NCI-H82 (cell line): ENCODE measurements at places on chromosomes 3 and 15.

DNA sequence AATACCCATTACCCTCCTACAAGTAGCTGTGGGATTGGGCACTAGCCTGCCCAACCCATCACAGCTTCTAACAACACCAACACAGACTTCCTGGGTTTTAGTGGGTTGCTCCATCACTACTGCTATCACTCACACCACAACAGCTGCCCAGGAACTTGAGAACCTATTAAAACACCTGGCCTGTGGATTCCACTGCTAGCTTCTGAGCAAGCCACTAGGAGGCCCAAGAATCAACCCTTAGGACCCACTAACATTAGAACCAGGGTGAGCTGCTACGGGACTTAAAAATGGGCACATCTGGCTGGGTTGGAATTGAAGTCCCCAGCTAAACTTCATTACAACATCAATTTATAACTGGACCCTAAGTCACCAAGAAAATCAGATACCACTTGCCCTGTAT is 113.2 kb upstream of the TP63 start:
- no peak for DNase-seq

DNA sequence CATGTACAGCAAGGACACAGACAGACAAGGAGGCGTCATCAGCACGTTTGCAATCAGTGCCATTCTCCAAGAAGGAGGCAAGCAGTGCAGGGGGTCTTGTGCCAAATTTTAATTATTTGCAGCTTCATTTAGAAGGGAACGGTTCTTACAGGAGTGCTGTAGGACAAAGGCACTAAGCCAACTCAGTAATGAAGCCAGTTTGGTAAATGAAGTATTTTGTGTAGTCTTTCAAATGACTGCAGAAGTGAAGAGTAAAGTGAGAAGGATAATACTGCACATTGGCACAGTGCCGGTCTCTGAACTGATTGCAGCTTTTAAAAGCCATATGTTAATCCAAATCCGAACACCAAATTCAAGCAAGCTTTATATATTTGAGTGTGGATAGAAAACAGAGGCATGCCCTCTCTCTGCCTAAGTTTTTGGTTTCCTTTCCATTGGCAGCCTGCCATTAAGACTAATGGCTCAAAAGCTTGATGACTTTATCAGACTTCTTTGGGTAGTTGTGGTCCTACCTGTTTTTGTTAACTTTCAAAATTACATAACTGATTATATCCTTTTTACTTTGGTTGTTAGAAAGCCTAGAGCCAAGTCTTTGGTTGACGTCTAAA is 101.3 kb downstream of the SENP2 start:
- DNase-seq, result no peak

GRCh38 chr3:100463646-100464155 is 28.7 kb upstream of the TMEM45A start:
- DNase-seq, result no peak

- DNase-seq, result no peak
Measured at GRCh38 chr15:58830556-58830955, 59.5 kb downstream of the MINDY2 start.

- DNase-seq, result no peak
Measured at GRCh38 chr3:151016478-151016795, 43.9 kb upstream of the CLRN1 start.

DNA sequence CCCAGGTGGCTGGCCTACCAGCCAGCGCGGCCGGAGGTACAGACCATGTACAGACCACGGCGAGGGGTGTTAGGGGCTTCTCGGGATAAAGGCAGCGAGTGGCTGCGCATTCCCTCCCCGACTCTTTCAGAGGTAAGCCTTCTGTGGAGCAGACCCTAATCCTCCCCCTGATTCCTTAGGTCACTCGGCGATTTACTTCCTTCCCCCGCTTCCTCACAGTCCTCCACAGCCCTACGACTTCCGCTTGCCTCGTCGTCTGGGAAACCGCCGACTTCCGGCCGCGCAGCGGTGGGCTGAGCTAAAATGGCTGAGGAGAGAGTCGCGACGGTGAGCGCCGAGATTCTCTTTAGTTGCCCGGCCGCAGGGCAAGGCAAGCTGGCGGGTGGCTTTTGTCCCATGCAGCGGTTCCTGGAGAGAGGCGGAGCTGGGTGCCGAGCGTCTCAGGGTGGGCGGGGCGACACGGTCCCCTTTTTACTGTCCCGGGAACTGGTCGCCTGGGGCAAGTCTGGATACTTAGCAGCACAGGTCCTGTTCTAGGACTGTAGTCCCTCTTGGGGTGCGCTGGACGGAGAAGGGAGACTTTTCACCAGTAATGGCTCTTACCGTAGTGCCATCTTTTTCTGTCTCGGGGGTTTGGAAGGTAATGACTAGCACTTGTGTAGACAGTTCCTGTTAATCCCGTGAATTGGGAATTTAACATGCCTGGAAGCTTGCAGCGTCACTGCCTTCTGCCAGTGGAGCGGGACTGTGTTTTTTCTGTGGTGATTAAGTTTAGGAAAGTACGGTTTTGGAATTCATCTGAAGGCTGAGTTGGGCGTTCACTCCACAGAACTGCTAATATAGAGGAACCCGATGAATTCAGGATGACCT is at the start of the genes BBS4 and HIGD2B:
Gene BBS4, plus strand, starts transcription at position 283 of the 870 bp plus-strand sequence. Its CDS starts 21 bp downstream, at position 304.
Gene HIGD2B, minus strand, starts transcription at position 258 of the 870 bp plus-strand sequence. CDS start 9,808 bp downstream, outside the sequence.
- DNase-seq, result no peak

- DNase-seq, result no peak
Measured at GRCh38 chr15:84992157-84992944, 10.7 kb downstream of the PDE8A start.

GRCh38 chr3:155753038-155753639 is 8.3 kb upstream of the PLCH1 start:
- DNase-seq, result peak; percentile 54

DNA sequence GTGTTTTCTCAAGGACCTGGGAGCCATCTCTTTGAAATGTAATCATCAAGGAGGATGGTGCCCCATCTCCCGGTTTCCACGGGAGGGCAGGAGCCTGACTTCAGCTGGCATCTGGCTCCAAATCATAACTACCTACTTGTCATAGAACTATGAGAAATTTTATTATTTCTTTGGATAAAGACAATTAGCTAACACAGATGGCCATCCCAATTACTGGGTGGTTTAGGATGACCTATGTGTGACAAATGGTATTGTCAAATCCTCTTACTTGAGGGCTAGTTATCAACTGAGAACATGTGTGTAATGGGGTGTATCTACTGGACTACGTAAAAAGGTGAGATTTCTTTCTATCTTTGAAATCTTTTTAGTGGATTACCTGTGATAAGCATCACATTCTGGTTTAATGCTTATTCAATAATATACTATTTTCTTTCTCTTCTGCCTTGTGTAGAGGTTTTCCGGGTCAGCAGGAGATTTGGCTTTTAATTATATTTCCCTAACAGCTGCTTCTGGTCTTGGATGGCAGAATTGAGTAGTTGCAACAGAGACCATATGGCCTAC is 15.3 kb upstream of the PARP14 start:
- peak; percentile 87 for DNase-seq

GRCh38 chr15:59298225-59298853 is 74.3 kb downstream of the MYO1E start:
- DNase-seq, result no peak

DNA sequence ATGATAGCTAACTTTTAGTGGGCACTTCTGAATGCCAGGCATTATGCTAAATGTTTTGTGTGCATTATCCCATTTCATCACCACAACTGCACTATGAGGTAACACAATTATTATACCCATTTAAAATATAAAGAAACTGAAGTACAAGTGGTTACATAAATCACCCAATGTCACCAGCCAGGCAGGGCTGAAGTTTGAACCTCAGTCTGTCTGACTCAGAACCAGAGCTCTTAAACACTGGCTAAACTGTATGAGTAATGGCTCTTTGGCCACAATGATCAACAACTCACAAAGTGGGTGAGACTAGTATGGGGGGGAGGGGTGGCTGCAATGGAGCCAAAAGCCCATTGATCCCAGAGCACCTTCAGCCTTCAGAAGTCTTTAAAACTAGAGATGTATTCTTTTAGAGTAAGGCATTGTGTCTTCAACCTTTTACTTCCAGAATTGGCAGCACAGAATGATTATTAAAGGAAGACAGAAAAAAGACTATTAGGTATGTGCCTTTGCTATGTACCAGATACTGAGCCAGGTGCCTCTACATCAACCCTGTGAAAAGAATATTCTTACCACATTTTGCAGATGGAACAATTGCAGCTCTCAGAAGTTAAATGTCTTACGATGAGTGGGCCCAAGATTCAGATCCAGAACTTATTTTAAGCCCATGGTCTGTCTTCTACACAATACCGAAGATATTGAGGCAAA is 166.9 kb downstream of the UACA start:
- no peak for DNase-seq

DNA sequence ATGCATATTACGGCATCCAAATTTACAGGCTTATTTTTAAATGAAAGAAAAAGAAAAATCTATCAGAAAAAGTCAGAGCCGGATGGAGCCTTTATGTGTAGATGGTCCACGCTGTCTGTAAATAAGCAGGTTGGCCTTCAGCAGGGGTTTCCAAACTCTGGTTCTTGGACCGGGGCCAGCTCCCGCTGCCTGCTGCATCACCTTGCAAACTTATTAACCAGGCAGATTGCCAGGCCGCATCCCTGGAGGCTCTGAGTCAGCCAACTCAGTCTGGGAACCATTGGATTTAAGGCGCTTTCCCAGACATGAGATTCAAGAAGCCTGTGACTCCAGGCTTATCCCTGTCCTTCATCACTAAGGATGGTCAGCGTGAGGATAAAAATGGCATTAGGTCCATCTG is 212.4 kb downstream of the OPA1 start:
- DNase-seq, result peak; percentile 93

GRCh38 chr15:64412216-64412615 is 24.6 kb downstream of the TRIP4 start:
- DNase-seq, result no peak

DNA sequence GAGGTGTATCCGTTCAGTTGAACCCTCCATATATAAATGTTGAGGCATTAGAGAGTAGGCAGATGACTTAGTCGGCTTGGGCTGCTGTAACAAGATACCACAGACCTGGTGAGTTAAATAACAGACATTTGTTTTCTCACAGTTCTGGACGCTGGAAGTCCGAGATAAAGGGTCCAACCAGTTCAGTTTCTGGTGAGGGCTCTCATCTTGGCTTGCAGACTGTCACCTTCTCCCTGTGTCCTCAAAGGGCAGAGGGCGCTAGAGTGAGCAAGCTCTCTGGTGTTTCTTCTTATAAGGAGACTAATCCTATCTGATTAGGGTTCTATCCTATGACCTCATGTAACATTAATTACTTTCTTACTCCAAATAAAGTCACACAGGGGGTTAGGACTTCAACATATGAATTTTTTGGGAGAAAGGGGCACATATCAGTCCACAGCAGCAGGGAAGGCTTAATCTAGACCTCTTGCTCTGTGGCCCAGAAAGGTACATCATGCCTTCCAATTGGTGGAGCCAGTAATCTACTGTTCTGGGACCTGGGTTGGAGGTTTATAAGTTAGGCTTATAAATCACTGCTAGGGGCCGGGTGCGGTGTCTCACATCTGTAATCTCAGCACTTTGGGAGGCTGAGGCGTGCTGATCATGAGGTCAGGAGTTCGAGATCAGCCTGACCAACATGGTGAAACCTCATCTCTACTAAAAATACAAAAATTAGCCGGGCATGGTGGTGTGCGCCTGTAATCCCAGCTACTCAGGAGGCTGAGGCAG is 26.3 kb upstream of the SLC28A2 start:
- DNase-seq, result peak; percentile 84

DNA sequence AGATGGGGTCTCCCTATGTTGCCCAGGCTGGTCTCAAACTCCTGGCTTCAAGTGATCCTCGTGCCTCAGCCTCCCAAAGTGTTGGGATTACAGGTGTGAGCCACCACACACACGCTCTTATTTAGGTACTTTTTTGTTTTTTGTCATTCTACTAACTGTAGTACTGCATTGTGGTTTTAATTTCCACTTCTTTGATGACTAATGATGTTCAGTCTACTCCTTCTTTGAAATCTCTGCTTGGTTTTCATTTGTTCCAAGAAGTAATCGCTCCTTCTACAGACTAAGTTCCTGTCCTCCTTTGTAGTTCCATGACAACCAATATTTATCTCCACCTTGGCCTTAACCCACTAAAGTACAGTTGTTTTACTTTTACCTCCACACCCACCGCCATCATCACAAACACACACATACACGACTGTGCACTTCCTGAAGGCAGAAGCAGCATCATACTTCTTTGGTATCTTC is 529 bp upstream of the DLEC1 start:
- no peak for DNase-seq

GRCh38 chr3:11653298-11654055 is 9.8 kb upstream of the VGLL4 start:
- no peak for DNase-seq

GRCh38 chr3:164730815-164731360 is 347.4 kb downstream of the SI start:
- no peak for DNase-seq

GRCh38 chr3:122377975-122378374 is 5.1 kb downstream of the MIX23 start:
- DNase-seq, result no peak

DNA sequence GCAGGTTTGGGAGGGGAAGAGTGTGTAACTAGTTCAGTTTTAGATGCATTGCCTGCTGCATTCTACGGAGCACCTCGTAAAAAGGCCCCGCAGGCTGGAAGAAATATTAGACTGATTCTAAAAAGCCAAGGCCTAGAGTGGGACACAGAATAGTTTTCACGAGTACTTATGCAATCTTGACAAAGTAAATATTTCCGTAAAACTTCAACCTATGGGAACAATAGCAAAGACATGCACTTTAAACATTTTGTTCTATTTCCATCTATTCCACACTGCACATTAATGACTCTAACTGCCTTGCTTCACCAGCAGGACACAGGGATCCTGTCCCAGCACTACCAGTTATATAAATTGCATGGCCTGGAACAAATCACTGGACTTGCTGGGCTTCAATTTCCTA is 260.0 kb downstream of the FOXP1 start:
- DNase-seq, result no peak

DNA sequence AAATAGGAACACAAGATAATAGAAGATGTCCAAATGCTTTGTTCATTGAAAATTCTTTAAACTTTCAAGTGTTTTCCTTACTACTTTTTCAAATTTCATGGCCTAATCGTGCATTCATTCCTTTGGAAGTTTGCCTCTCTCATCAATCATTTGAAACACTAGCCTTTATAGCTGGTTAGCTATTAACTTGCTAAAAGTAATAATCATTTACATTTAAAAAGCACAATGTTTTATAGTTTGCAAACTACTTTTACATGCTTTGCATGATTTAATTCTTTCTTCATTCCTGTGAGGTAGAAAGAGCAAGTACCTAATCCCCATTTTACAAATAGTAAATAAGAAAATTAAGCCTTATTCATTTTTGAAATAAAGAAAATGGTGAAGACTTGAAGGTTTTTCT is 137.4 kb upstream of the SLC7A14 start:
- DNase-seq, result no peak

DNA sequence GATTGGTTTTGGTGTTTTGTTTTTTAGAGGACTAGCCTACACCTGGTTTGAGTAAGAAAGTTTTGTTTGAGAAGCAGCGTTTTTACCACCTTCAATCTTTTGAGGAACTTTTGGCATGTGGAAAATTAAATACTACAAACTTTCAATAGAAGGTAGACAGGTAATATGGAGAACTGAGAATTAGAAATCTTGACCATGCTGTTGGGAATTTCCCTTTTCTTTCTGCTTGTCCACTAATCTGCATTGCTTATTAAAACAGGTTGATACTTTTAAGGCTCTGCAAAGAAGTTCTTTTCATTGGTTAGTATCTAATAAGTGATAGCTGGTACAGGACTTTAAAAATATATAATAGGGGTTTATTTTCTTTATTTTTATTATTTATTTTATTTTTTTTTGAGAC is 31.9 kb downstream of the UBE2E1 start:
- no peak for DNase-seq

GRCh38 chr15:74565381-74566085 is 24.5 kb downstream of the ARID3B start:
- peak; percentile 99 for DNase-seq

GRCh38 chr3:101936419-101937356 is 87.4 kb downstream of the NFKBIZ start:
- no peak for DNase-seq
